ENCODE measurements at places on chromosomes 7 and 10.

DNA sequence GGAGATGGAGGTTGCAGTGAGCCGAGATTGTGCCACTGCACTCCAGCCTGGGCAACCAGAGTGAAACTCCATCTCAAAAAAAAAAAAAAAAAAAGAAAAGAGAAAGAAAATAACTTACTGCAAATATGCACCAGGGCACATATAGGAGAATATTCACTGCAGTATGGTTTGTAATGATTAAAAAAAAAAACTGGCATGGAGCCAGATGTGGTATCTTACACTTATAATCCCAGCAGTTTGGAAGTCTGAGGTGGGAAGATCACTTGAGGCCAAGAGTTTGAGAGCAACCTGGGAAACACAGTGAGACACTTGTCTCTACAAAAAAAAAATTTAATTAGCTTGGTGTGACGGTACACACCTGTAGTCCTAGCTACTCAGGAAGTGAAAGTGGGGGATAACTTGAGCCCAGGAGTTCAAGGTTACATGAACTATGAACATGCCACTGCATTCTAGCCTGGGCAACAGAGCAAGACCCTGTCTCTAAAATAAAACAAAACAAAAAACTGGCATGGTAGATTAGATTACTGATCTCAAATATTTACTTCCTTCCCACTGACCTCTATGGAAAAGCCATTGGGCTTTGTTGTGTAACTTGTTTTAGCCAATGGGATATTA lies 85.6 kb downstream of the MICU1 start:
- no peak for DNase-seq

- DNase-seq: no peak
Observed at GRCh38 chr7:158027646-158028045, 560.0 kb downstream of the PTPRN2 start.

DNA sequence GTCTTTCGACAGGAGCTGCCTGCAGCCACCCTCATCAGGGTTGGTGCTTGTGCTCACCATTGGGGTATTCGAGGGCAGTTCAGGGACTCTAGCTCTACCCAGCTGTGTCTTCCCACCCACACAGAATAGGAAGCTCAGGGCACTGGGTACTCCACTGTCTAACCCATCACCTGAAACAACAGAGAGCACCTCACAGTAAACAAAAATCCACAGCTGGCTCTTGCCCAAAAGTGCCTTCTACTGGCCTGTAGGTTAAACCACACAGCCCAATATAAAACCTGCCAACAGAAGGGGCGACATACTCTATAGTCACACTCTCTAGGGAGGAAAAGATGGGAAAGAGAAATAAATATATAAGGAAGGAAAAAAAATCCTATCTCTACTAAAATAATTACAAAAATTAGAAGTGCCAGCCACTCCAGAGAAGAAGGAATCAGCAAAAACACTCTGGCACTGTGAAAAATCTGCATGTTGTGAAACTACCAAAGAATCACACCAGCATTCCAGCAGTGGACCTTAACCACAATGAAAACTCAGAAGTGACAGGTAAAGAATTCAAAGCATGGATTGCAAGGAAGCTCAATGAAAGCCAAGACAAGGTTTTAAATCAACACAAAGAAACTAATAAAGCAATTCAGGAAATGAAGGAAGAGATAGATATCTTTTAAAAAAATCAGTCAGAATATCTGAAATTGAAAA lies 110.0 kb downstream of the HGF start:
- no peak for DNase-seq

DNA sequence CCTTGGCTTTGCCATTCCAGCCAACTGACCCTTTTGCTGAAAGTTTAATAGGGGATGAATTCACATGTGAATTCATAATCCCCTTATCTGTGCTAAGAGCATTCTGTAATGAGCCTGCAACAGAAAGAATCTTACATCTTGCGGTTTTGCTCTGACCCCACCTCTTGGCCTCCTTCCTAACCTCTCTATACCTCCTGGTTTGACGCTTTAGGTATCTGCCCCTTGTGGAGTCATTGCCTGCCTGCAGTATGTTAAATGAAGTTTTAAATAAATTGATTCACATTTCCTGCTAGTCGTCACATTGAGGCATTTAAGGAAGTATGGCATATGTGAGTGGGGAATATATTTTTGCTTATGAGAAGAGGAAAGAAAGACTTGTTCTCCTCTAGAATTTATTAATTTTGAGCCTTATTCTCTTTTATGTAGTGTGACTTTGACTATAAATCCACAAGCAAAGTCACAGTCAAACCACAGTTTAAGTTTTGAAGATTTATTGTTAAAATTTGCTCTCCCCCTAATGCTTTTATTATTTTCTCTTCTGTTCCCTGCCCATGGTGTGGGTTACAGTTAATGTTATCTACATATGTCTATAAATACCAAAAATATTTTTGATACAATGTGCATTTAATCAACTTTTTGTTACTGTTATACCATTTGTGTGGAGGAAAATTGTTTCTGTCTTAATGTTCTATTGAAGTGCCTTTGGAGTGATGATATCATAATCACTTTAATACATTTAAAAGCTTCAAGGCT lies 60.9 kb downstream of the LRMDA start:
- DNase-seq: no peak

DNA sequence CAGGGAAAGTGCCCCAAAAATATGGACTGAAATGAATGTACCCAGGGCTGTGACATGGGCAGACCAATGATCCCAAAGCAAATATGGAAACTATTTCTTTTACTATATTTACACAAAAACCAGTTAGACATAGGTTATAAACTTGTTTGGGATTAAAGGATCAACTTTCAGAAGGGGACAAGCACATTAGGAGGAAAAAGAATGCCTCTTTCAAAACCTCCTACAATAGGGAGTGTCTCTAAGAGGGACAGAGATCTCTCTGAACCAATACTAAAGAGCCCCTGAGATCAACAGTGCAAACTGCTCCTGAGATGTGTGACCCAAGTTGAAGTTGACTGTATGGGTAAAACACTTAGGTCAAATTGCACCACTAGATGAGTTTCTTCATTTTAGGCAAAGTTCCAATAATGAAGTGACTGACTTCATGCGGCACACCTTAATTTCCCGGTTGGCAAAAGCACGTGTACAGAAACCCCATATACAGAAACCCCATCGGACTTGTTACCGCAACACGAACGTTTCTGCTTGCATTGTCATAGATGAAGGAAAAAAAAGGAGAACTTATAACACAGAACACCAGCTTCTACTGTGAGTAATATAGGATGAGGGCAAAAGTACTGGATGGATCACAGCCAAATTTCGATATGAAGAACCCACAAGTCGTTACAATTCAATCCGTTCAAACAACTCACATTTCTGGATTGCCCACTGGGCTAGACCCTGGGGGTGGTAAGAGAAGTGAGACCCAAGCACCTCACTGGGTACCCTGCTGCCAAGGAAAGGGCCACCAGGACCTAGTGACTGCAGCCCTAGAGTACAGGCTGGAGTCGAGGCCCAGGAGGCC lies 4.3 kb downstream of the SVIL start:
- DNase-seq: no peak

- DNase-seq: peak; percentile 36
Observed at GRCh38 chr10:8051851-8052257, 2.6 kb upstream of the GATA3 start.

GRCh38 chr7:84040355-84040754 lies 154.2 kb downstream of the SEMA3A start:
- no peak for DNase-seq

- no peak for DNase-seq
Observed at GRCh38 chr10:98610301-98610700, 163.6 kb upstream of the HPS1 start.

GRCh38 chr7:88347090-88347489 lies 40.4 kb upstream of the STEAP4 start:
- DNase-seq: no peak

DNA sequence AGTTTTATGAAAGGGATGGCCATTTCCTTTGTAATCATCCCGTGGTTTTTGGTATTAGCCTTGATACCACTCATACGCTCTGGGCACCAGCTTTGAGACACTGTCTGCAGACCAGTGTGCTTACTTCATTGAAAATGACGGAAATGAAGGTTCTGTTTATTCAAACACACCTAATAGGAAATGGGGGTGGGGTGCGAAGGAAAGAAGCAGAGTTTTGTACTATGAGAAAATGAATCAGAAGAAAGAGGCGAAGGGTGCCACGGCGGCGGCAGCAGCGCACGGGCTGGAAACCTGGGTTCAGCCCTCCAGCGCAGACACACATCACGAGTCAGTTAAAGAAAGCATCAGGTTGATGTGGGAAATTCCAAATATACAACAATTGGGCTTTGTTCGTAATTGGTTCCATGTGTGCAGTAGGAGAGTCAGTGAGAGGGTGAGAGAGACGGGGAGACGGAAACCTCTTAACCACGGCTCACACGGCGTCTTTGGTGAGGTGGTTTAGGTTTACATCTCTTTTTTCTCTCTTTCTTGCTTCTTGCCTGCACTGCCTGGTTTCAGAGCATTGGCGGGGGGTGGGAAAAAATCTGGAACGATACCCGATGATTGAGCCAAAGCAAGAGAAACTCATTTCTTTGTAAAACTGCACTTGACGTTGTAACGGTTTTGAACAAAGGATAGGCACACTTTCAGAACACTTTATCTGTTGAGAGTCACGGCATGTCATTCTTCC lies 321.2 kb downstream of the FRMD4A start:
- DNase-seq: peak; percentile 66

DNA sequence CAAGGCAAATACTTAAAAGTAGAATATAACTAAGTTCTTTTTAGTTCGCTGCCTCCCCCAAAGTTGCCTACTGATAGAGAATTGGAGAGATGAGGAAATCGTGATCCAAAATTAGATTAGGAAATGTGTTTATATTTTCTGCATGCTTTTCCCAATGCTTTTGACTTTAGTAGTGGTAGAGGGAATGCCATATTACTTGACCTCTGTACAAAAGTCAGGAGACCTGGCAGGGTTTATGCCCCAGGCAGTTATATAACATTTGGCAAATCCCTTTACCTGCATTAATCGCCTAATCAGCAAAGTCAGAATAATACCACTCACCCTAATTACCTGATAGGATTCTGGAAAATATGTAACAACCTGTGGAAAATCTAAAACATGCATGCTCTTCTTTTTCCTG lies 142.9 kb downstream of the ANKRD30A start:
- no peak for DNase-seq

DNA sequence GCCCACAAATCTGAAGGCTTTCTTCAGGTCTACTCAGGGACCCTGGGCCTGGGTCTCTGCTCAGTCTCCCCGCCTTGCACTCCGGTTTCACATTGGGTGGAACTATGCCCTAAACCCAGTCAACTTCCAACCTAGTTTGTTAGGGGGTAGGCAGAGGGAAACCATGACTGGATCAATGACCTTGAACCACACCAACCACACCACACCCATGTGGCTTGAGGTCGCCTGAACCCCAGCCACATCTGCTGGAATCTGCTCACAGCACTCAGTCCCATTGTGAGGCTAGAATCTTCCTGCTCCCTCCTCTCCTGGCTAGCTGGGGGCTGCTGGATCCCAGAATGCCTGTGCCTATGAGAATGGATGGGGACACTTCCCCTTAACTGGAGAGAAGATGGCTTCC lies 17.9 kb downstream of the RFC2 start:
- no peak for DNase-seq

GRCh38 chr10:132849546-132850031 lies 63.6 kb upstream of the NKX6-2 start:
- DNase-seq: no peak

DNA sequence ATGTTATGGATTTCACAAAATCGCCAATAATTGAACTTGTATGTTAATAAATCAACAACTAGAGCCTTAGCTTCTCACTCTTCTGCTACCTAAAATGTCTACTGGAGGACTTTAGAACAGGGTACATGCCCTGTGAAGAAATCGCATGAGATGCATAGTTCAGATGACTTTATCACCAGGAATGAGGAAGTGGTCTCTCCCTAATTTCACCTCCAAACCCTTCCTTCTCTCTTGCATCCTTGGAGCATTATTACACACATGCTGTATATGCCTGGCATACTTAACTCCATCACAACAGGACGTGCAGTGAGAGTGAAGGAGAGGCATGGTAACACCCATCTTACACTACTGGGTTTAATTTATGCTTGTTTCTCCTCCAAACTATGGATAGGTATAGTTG lies 27.8 kb downstream of the RHEB start:
- DNase-seq: no peak

GRCh38 chr10:125774581-125775191 lies 935 bp downstream of the MMP21 start:
- no peak for DNase-seq

DNA sequence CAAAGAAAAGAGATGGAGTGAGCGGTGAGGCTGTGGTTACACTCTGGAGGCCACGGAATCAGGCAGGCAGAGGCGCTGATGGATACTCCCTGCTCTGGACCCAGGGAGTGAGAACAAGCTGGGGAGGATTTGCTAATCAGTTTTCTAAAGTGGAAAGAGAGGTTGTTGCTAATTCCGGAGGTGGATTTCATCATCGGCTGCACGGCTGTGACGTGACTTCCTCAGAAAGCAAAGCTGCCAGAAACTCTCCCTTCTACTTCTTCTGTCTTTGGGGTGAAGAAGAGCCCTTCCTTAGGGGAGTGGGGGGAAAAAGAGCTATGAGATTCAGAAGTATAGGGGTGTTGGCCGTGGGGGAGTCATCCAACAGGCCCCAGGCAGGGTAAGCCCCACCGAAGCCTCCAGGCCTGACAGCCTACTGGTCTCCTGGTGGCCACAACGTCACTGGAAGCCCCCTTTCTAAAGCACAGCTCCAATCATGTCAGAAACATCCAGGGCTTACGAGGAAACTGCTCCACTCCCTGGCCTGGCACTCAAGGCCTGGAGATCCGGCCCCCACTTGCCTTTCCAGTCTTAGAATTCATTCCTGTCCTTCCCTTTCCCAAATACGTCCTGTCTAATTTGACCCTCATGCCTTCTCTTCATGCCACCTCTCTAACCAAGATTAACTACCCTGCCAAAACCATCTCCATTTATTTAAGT lies 114.5 kb downstream of the HIP1 start:
- no peak for DNase-seq

GRCh38 chr7:98836811-98837629 lies 32.8 kb downstream of the TMEM130 start:
- peak; percentile 42 for DNase-seq

- no peak for DNase-seq
Observed at GRCh38 chr7:37825038-37825437, 23.4 kb upstream of the NME8 start.

- no peak for DNase-seq
Observed at GRCh38 chr7:18167815-18168214, 140.2 kb upstream of the PRPS1L1 start.

- DNase-seq: no peak
Observed at GRCh38 chr7:105408791-105409410, 20.2 kb upstream of the SRPK2 start.

DNA sequence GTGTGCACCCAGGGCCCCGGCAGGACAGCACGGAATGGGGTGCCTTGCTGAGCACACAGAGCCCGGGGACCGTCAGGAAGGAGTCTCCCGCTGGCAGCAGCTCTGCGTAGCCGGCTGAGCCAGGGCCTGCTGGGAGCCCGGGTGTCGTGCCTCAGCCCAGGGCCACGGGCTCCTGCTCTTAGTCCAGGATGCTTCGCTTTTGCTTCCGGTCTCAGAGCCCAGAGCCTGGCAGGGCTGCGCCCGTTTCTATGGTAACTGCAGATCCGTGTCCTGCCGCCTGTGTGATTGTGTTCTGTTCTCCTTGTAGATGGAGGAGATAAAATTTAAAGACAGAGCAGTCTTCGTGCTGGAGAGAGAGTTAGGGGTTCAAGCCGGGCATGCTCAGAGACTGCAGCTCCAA lies 53.7 kb upstream of the DPYSL4 start:
- no peak for DNase-seq

All from activated naive CD8-positive, alpha-beta T cell treated with anti-CD3 and anti-CD28 coated beads, Interleukin-2, amount 50 U/mL, for 24 hours (primary cell).